ENCODE measurements at places on chromosomes 5 and 9. TPM values are rescaled to one million over a fixed set of nuclear protein-coding genes. Genes with fewer than 3 reads are reported as not detected.

- no peak for DNase-seq
Observed at GRCh38 chr9:98883276-98883675, 60.4 kb upstream of the COL15A1 start.

DNA sequence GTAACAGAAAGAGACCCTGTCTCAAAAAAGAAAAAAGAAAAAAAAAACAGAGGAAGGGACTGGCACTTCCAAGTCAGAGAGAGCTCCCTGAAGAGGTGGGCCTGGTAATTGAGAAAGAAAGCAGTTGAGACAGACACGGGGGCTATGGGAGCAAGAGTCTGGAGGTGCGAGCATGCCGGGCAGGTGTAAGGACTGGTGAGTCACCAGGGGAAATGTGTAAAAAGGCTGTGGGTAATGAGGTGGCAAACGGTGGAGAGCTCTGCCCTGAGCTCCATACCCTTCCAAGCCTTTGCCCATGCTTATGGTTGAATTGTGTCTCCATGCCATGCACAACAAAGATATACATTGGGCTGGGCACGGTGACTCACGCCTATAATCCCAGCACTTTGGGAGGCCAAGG lies 18.0 kb upstream of the JADE2 start:
- DNase-seq = no peak

DNA sequence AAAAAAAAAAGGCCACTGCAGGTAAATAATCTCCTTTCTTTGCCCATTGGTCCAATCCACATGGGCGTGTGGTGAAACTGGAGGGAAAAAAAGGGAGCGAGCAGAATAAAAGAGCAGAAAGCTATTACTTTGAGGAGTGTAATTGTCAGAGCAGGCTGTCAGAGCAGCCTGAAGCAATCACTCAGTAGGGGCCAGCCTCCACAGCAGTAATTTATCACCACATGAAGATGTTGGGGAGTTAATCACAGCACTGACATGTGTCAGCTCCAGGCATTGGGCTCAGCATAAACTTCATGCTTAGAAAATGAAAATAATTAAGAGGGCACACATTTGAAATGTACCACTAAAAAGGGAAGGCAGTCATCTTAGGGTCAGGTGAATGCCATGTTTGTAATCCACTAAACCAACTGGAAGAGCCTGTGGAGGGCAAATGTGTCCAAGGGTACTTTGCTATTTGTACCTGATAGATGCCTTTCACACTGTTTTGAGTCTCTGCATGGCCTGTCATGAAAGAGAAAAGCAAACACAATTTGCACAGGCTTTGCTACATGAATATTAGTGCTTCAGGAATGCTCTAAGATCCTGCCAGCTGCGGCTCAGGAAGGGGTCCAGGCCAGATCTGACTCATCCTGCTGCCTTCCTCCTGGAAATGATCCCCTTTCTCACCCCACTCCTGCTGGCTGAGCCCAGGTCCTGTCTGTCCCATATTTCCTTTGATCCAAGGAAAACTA lies 2.9 kb upstream of the PTGER4 start:
- peak; percentile 36 for DNase-seq

- DNase-seq = no peak
Observed at GRCh38 chr5:140182803-140183367, 7.9 kb downstream of the CYSTM1 start.

DNA sequence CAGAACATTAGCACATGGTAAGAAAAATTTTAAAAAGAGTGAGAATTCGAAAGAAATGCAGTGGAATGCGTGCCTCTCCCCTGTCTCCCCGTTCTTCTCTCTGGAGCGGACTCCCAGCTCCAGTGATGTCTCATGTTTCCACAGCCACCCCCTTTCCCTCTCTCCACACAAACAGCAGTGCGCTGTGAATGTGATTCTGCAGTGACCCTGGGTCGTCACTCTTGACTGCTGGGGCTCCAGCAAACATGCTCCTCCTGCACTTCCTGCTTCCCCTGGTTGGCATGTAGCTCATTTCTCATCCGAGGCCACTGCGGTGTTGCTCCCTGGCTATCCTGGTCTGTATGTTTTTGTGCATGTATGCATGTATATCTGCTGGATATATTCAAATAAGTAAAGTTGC lies 13.3 kb downstream of the PHF2 start:
- no peak for DNase-seq

The SMIM33 gene
- total RNA-seq = not detected
